CD4-positive, alpha-beta T cell (primary cell): ENCODE measurements at places on chromosomes 11 and 22.

DNA sequence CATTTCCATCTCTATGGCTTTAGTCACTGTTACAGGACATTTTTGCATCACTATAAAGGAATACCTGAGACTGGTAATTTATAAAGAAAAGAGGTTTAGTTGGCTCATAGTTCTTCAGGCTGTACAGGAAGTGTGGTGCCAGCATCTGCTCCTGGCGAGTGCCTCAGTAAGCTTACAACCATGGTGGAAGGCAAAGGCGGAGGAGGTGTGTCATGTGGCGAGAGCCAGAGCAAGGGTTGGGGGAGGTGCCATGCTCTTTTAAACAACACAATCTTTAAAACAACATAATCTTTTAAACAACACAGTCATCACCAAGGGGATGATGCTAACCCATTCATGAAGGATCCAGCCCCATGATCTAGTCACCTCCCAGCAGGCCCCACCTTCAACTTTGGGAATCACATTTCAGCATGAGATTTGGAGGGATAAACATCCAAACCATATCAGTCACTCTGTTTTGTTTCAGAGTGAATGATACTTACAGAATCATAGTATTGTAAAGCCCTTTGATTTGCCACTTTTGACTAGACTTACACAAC, 103.3 kb downstream of the PDE3B start:
- no peak for DNase-seq

DNA sequence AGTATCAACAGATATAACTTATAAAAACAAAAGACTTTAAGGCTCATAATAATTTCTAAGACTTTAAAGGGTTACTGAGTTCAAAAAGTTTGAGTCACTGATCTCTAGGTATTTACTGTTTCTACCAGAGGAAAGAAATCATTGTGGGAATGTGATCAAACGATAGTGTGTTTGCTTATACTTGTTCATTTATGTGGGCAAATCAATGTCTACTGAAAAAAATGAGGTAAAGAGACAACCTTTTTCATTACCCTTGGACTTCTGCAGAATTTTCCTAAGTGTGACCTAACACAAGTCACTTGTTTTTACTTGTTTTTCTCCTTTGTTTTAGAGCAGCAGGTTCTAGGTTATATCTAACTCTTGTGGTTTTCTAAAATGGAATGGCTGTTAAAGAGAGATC, 65.4 kb downstream of the PRR5L start:
- DNase-seq, result no peak

- peak; percentile 58 for DNase-seq
These were observed 47.5 kb upstream of the SCUBE2 start for GRCh38 chr11:9138612-9139579.

DNA sequence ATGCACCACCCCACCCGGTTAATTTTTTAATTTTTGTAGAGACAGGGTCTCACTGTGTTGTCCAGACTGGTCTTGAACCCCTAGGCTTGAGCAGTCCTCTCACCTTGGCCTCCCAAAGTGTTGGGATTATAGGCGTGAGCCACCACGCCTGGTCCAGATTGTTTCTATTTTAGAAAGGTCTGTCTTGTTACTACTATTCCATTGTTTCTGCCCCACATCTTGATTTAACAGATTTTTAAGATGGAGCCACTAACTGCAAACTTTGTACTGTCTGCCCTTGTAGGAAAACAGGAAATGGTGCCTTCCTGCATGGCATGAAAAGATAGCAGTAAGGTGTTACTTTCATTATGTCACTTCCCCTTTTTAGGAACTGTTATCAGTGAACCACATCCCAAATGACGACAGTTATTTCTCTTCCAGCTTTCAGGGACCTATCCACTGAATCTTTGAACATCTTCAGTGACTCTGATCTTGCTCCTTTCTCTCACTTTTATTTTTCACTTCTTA, 23.2 kb downstream of the TAF1D start:
- no peak for DNase-seq

DNA sequence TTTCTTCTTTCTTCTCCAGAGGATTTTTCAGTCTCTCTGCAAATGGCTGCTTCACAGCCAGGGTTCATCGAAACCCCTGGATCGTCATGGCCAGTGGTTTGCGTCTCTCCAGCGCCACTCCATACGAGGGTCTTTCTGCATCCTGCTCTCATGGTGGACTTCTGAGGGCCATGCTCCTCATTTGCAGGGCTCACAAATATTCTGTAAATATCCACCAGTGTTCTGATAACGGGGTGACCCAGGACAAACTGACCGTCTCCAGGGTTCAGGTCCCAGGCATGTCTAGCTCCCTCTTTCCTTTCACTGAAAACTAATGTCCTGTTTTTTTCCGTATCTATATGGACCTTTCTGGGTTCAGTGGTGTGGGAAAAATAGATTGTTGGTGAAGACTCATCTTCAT, 15.7 kb upstream of the VPREB1 start:
- DNase-seq, result no peak

- peak; percentile 95 for DNase-seq
These were observed 11.4 kb downstream of the IGSF9B start for GRCh38 chr11:133945087-133945974.

DNA sequence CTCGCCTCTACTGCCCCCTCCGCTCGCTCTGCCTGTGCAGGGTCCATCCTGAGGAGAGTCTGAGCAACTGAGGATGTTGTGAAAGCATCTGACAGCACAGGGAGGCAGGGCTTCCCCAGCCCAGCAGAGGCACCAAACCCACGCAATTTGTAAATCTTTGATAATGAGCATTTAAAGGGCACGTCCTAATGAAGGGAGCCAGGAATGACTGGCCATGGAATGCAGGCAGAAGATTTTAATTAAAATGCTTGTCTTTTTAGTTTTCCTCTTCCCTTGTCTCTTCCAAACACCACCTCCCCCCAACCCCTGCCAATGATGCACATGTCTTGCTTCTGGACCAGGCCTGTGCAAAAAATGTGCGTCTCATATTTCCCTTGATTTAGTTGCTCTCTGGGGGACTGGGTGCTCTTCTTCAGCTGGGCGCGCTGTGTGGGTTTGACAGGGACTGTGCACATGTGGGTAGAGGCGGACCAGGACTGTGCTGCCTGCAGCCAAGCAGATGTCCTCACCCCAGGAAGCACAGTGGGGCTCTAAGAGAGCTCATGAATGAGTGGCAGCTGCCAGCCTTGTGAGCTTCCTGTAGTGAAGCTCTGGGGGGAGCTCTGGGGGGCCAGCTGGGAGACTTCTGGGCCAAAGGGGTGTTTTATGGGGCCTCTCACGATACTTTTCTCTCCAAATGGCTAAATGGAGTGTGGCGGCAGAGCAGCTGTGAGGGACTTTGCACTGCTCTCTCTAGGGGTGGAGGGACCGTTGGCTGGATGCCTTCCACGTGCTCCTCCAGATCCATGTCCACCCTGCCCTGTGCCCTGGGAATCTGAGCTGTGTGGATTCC, 273.5 kb downstream of the ST3GAL4 start:
- DNase-seq, result no peak

GRCh38 chr11:123475469-123475868, 45.4 kb downstream of the GRAMD1B start:
- DNase-seq, result no peak

GRCh38 chr11:47378836-47379170, 456 bp upstream of the SPI1 start:
- DNase-seq, result no peak

- DNase-seq, result no peak
These were observed 3.5 kb upstream of the LARGE1 start for GRCh38 chr22:33923660-33924246.

GRCh38 chr11:61294717-61295595, at the start of gene VWCE:
Gene VWCE, minus strand, starts transcription at chr11:61295316. Its CDS starts 279 bp downstream, at chr11:61295037.
- DNase-seq, result peak; percentile 33

GRCh38 chr11:79431535-79431934, 9.3 kb downstream of the TENM4 start:
- no peak for DNase-seq

DNA sequence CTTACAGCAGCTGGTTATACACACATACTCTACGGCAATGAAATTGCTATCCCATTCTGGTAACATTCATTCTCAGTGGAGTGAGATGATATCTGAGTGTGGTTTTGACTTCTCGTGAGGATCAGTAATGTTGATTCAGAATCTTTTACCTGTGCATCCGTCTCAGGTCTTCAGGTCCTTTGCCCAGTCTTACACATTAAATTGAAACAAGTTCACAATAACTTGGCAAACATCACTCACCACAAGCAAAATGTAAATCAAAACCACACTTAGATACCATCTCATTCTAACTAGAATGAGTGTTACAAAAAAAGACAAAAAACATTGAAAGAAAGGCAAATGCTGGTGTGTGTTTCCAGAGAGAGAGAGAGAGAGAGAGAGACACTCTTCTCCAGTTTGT, 14.0 kb downstream of the RGL4 start:
- DNase-seq, result no peak

DNA sequence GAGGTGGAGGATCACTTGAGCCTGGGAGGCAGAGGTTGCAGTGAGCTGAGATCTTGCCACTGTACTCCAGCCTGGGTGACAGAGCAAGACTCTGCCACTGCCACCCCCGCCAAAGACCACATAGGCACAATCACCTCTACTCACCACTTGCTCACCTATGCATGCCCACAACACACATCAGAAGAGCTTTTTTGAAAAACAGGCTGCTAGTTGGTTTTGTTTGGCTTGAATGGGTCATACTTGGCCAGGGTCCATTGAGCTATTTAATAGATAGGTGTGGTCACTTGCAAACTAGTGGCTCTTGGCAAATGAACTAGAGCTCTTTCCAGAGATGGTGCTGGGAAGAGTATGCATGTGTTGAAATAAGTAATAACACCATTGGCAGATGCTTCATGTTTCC, 80.1 kb downstream of the EMSY start:
- no peak for DNase-seq

DNA sequence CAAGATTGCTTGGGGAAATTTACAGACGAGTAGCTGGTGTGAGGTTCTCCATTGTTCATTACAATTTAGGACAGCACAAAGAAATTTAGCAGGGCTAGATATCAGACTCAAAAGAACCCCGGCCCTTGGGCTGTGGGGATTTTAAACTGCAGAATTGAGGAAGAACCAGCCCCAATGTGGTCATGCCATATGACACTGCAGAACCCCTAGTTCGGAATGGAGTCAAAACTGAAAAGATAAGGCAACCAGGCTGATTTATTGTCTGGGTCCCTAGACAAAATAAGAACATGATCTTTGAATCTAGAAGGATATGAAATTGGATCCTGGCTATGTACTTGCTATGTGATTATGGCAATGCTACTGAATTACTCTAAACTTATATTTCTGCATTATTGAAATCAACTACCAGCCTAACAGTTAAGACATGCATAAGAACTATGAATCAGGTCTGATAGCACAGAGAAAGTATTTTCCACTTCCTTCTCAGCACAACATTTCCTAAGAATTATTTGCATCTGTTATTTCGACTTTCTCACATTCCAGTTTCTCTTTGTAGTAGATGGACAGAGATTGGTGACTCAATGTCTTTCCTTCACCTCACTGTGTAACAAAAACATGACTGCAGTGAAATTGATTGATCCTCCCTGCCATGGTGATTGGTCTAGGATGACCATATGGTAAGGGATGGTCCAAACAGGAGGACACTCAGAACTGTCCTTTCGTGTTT, 13.2 kb downstream of the MMP3 start:
- DNase-seq, result no peak

GRCh38 chr11:2466869-2467694, 22.3 kb downstream of the KCNQ1 start:
- peak; percentile 46 for DNase-seq

GRCh38 chr11:112368381-112368780, 107.7 kb upstream of the PLET1 start:
- no peak for DNase-seq

GRCh38 chr11:61971248-61972111, 4.0 kb upstream of the FTH1 start:
- DNase-seq, result peak; percentile 22

GRCh38 chr22:37090920-37091695, 18.4 kb downstream of the TMPRSS6 start:
- DNase-seq, result no peak

- DNase-seq, result no peak
These were observed 835 bp upstream of the RHOD start for GRCh38 chr11:67055812-67056211.

- DNase-seq, result no peak
These were observed 50.4 kb upstream of the NECTIN1 start for GRCh38 chr11:119779195-119780071.
